ENCODE measurements at places on chromosomes 4 and X.

- DNase-seq: no peak
These were observed 52.8 kb upstream of the TAB3 start for GRCh38 chrX:30941898-30942297.

DNA sequence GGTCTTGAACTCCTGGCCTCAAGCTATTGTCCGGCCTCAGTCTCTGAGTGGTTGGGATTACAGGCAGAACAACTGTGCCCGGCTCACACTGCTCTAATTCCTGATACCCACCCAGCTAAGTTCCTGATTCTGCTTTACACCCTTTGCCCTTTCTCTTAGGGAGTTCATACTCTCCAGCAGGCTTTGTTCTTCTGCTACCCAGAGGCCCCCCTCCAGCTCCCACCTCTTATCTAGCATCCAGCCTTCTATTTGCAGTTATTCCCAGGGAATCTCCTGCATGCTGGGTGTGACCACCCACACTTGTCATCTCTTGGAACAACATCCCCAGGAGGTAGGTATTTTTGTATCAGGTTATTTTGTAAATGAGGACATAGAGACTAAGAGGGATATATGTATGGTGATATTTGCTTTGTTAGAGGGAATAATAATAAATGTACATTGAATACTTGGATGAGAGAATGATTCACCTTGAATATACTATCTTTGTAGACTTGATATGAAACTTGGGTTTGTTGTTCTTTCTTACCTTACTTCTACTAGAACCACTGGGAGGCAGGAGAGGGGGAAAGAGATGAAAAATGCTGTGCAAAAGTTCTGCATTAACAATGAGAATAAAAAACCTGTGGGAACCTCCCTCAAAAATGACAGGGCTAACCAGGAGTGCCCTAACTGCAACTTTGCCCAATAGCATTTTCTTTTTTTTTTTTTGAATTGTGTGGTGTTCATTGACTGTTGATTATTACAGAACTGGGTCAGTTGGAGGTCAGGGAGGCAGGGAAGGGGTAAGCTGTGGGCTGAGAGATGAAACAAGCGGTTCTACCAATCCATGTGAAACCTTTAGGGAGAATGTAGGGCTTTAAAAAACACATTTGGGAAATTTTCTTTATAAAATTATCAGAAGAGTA is 157.4 kb downstream of the SPRY1 start:
- no peak for DNase-seq

DNA sequence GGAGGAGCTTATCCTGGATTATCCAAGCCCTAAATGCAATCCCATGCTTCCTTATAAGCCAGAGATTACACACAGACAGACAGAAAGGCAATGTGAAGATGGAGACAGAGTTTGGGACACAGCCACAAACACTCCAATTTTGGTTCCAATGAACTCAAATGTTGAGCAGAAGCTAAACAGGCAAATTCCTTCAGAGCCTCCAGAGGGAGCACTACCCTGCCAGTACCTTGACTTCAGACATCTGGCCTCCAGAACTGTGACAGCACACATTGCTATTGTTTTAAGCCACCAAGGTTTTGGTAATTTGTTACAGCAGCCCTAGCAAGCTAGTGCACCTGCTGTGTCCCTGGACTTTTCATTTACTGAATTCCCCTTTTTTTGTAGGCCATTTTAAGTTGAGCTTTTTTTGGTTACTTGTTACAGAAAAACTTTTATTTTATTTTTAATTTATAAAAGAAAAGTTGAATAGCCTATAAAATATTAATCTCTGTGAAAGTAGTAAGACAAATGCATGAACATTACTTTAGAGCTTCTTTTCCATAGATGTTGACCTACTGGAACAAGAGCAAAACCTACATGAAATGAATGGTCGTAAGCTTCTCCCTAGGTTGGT is 33.4 kb upstream of the SRD5A3 start:
- DNase-seq: peak; percentile 26

- no peak for DNase-seq
These were observed 19.9 kb downstream of the TMEM164 start for GRCh38 chrX:110022599-110023448.

DNA sequence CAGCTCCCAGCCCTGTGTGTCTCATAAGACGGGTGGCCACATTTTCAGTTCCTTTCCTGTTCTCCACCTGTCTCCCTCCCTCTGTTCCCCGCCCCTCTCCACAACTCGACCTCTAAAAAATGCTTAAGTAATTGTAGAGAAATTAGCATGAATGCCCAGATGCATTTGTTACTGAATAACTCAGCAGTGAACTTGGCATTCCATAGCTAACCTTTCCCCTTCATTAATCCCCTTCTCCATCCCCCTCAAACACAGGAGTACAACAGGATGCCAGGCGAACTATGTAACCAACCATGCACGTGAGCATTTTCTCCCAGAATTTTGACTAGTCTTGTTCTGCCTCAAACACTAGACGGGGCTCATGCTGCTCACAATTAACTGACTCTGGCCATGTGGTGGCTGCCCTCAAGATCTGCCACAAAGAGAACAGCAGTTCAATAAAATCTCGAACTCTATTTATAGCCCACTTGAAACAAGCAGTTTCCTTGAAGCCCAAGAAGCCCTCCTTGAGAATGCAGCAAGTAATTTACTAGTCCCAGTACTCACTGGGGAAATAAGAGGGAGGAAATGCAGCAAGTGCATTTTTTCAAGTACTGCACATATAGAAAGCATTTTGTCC is 351.2 kb downstream of the ARHGAP24 start:
- DNase-seq: no peak

DNA sequence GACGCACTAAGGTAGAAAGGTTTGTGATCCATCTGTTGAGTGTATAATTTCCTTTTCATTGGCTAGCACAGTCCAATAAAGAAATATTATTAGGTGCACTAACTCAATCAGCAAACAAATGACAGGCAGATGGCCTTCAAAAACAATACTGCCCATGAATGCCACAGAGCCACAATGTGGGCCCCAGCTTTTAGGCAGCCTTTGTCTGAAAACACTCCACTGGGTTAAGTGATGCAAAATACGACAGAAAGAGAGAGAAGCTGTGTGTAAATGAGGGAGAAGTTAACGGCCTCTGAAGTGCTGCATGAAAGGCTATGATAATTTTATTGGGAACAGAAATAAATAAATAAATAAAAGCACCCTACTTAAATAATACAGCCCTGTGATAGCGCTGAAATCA is 274.6 kb downstream of the NKX6-1 start:
- DNase-seq: no peak

- DNase-seq: no peak
These were observed 11.2 kb upstream of the TSPAN5 start for GRCh38 chr4:98669577-98669976.

All from activated CD4-positive, alpha-beta T cell treated with anti-CD3 and anti-CD28 coated beads, Interleukin-2, amount 50 U/mL, for 4 hours (primary cell).